Spleen (tissue), 13 donors: ENCODE measurements at places on chromosomes 5 and 9. TPM values are rescaled to one million over a fixed set of nuclear protein-coding genes. Genes with fewer than 3 reads are reported as not detected.

Gene PLPP1
- total RNA-seq, result 84.1 TPM

Gene IL3
- not detected for total RNA-seq

Gene RNF180
- 12.1 TPM for total RNA-seq

- H3K36me3 ChIP-seq, result no peaks in the 10 kb centered on the region
- no peak for DNase-seq
- no peaks in the 10 kb centered on the region for H3K27me3 ChIP-seq
- no peaks in the 10 kb centered on the region for H3K4me1 ChIP-seq
Measured at GRCh38 chr5:107601076-107601475, 69.7 kb downstream of the EFNA5 start.

DNA sequence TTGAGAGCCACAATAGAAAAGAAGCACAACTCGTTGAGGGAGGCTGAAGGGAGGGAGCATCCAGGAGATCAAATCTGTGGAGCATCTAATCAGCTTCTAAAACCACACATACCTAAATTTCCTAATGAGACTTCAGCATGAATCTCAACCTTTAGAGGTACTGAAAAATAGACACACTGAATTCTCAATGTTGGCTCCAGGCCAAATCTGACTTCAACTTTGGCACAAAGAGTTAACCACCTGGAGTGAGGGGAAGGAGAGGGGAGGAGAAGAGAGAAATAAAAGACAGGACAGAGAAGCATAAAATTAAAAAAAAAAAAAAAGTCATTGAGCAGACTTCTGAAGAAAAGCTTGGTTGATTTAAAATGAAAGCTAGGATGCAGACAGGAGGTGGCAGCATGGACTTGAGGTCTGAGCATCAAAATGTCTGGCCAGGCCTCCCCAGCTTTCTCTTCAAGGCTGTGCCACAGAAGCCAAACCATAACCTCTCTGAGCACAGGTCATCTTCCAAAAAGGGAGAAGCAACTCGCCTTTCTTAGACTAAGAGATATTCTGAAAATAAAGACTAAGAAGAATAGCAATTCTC, 205.6 kb downstream of the DENND1A start:
- no peaks in the 10 kb centered on the region for H3K36me3 ChIP-seq
- H3K4me3 ChIP-seq, result no peak overlapping the region
- peaks cover 8% of the 10 kb centered on the region for H3K4me1 ChIP-seq
- no peak overlapping the region for H3K27ac ChIP-seq

- H3K36me3 ChIP-seq, result no peaks in the 10 kb centered on the region
- no peak for DNase-seq
- no peaks in the 10 kb centered on the region for H3K27me3 ChIP-seq
- H3K4me3 ChIP-seq, result no peak overlapping the region
- no peak overlapping the region for H3K27ac ChIP-seq
Measured at GRCh38 chr9:98201102-98201501, 8.7 kb upstream of the CORO2A start.

DNA sequence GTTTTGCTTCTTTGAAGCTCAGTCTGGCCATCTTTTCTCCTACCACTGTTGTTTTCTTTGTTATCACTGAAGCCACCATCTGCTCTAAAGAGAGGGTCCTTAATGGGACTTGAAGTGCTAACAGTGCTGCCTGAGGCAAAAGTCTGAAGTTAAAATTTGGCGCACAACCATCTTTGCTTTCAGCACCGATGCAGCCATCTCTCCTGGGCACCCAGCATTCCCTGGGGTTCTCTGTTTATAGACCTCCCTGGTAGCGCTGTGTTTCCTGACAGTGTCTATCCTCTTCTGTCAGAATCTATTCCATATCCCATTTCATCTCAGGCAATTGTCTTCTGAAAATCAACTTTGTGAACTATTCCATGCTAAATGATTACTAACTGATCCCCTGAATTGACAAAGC, 491.5 kb upstream of the MPDZ start:
- H3K27ac ChIP-seq, result no peak overlapping the region
- no peak for DNase-seq

DNA sequence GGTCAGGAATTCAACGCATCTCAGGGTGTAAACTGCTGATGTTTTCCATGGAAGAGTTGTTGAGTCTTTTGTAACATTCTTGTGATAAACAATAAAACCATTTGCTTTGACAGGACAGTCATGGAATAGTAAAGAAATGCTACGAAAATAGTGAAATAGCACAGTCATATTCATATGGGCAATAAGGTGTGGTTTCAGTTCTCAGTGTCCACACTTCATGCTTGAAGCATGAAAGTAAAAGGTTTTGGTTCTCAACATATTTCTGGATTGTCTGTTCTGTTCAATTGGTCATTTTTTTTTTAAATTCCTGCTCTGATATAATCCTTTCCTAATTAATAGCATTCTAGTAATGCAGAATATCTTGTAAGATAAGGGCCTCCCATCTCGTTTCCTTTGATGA, 467.6 kb upstream of the ZNF608 start:
- DNase-seq, result no peak
- no peak overlapping the region for H3K27ac ChIP-seq
- no peak overlapping the region for H3K4me3 ChIP-seq
- no peaks in the 10 kb centered on the region for H3K36me3 ChIP-seq
- no peaks in the 10 kb centered on the region for H3K4me1 ChIP-seq
- H3K27me3 ChIP-seq, result no peaks in the 10 kb centered on the region

DNA sequence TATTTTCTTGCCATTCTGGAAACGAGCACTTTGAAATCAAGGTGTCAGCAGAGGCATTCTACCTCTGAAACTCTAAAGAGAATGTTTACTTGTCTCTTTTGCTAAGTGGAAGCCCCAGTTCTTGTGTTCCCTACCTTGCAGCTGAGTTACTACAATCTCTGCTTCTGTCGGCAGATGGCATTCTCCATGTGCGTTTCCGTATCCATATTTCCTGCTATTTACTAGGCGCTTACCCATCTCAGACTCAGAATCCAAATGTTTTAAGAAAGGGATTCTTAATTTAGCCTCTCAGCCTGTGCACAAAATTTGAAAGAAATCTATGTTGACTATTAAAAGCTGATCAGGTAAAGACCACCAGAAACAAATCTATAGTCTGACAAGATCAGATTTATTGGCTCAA, 221.3 kb upstream of the FTMT start:
- H3K4me1 ChIP-seq, result no peaks in the 10 kb centered on the region
- H3K4me3 ChIP-seq, result no peak overlapping the region
- no peaks in the 10 kb centered on the region for H3K36me3 ChIP-seq
- no peak overlapping the region for H3K27ac ChIP-seq
- DNase-seq, result no peak
